ENCODE measurements at places on chromosomes 1 and 21.
A peak's percentile ranks its signal among the peaks of the same experiment; 100 is the strongest.

GRCh38 chr1:201253906-201254624, 29.2 kb upstream of the PKP1 start:
- no peak for DNase-seq

- no peak for DNase-seq
Observed at GRCh38 chr21:45153358-45154318, 79.3 kb downstream of the ADARB1 start.

DNA sequence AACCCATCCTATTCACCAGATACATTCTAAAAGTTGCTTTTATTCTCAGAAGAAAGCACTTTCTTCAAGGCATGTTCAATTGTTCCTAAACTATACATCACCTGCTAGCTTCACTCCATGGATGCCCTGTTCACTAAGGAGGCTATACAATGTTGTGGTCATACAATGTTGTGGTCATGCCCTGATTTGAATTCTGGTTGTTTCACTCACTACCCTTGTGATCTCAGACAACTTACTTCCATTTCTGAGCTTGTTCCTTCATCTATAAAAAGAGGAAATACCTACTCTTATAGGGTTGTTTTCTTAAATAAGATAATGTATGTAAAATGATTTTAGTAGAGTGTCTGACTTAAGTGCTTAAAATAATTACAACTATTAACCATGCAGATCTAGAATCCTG, 19.7 kb downstream of the EDEM3 start:
- no peak for DNase-seq

- DNase-seq = no peak
Observed at GRCh38 chr1:228035844-228036243, 29.0 kb downstream of the WNT3A start.

- DNase-seq = no peak
Observed at GRCh38 chr1:27862671-27863537, 9.4 kb upstream of the THEMIS2 start.

DNA sequence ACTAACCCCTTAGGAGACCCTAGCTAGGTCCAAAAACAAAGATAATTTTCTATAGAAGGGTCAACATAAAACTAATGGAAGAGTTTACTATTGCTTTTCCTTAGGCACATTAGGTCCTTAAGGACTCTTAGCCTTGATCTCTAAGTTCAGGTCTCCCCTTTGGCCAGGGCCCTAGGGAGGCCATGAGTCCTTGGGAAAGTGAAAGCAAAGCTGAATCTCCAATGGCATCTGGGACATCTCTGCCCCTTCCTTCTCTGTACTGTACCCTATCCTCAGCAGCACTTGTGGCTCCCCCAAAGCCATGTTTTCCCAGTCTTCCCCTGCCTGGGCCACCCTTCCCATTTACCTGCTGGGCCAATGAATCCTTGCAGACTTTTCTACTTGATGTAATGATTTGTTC, 14.3 kb downstream of the IER5 start:
- no peak for DNase-seq

- no peak for DNase-seq
Observed at GRCh38 chr21:21605521-21605920, 607.3 kb downstream of the NCAM2 start.

DNA sequence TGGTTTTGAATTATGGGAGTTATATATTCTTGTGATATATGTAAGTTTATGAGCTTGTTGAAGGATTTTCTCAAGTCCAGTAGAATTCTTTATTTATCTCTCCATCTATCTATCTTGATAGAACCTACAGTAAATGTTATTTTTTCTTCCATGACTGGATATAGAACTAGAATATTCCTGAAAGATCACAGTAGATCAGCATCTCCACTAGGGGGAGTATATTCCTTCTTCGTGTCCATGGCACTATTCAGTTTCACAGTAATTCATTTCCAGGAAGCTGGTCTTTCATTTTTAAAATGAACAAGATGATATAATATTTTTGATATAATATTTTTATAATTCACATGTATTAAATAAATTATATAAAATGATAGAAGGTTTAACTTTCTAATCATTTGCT, 18.8 kb downstream of the TMPRSS15 start:
- no peak for DNase-seq

DNA sequence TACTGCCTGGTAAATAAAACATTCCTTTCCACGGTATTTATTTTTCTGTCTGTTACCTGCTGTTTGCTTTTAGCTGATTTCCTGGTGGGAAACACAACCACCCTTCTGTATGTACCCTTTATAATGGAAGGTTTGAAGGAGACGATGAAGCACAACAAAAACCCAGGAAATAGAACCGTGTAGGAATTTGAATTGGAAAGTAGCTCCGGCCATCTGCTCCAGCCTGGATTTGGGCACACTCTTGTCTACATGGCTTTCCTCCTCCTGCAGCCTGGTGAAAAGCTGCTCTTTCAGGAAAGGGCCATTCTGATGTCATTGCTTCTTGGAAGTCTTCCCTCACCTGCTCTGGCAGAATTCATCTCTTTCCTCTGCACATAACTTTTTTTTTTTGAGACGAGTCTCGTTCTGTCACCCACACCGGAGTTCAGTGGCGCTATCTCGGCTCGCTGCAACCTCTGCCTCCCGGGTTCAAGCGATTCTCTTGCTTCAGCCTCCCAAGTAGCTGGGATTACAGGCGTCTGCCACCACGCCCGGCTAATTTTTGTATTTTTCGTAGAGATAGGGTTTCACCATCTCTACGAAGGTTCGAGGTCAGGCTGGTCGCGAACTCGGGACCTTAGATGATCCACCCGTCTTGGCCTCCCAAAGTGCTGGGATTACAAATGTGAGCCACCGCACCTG, 2.7 kb downstream of the AK4 start:
- no peak for DNase-seq

GRCh38 chr1:37811027-37811655, 3.1 kb upstream of the YRDC start:
- DNase-seq = peak; percentile 69

DNA sequence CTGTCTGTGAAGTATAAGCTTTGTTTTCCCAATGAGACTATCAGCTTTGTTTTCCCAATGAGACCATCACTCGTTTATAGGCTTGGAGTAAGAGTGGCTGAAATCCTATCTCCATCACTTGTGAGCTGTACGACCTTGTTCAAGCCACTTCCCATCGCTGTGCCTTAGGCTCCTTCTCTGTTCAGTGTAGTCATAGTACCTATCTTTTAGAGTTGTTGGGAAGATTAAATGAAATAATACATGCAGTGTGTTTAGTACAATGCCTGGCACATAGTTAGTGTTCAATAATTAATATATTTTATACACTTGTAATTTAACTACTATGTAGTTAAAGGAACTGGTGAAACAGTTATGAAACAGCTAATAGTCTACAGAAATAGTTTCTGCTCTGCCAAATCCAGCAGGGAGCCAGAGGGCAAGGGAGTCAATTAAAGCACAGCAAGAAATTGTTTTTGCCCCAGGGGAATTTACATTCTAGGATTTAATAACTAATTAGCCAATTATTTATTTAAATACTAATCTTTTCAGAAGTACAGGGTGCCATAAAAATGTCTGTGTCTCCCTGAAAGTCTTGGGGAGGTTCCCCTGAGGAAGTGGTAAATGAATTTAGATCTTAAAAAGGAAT, 139.3 kb upstream of the HMCN1 start:
- no peak for DNase-seq

DNA sequence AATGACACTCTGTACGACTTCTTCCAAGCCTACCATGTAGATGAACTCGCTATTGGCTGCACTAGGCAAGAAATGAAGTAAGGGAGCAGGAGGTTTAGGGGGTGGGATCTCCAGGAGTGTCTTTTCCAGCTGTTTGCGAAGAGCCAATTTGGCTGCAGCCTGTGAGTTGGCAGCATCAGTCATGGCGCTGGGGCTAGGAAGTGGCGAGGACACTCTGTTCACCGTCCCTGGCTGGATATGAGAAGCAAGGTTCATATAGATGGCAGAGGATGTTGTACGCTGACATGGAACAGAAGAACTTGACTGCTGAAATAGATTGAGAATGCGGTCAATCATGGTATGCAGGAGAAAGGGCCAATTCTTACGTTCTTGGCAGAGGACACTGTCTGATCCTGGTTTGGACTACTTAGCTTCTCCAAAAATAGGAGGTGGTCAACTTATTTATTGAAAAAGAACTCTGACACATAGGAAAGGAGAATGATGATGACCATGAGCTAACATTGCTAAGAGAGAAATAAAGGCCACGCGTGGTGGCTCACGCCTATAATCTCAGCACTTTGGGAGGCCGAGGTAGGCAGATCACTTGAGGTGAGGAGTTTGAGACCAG, 41.2 kb downstream of the SLC27A3 start:
- DNase-seq = no peak

- no peak for DNase-seq
Observed at GRCh38 chr1:155124503-155125463, 2.9 kb upstream of the EFNA1 start.

Measured in activated CD4-positive, CD25-positive, alpha-beta regulatory T cell treated with anti-CD3 and anti-CD28 coated beads, Interleukin-2, amount 50 U/mL, for 72 hours (primary cell).